ENCODE measurements at places on chromosomes 13 and 19.

DNA sequence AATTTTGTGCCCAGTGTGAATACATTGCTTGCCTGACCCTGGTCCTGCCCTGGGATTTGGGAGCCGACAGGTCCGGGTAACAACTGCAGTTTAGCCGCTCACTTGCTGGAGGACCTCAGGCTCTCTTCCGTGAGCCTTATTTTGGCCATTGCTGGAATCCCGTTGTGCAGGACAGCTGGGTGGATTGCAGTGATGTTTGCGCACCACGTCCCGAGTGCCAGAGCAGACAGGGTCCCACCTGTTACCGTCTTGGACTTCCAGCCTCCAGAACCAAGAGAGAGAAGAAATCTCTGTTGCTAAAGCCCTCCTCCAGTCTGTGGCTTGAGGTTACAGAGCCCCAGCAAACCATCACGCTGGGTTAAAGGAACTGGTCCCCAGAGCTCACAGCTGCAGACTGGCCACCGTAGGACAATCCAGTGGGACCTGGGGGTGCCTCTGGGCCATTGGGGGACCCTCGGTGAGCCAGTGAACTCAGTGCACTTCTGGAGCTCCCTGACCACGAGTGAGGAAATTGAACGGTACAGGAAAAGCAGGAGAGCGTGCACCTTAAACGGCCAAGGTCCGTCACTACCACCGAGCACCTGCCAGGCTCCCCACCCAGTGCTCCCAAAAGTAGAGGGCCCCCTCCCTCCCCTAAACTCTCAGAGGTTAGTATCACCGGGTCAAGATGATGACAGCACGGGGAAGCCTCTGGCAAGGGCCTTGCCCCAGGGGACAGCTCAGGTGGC lies 92.9 kb downstream of the GNG7 start:
- peak; percentile 87 for DNase-seq

DNA sequence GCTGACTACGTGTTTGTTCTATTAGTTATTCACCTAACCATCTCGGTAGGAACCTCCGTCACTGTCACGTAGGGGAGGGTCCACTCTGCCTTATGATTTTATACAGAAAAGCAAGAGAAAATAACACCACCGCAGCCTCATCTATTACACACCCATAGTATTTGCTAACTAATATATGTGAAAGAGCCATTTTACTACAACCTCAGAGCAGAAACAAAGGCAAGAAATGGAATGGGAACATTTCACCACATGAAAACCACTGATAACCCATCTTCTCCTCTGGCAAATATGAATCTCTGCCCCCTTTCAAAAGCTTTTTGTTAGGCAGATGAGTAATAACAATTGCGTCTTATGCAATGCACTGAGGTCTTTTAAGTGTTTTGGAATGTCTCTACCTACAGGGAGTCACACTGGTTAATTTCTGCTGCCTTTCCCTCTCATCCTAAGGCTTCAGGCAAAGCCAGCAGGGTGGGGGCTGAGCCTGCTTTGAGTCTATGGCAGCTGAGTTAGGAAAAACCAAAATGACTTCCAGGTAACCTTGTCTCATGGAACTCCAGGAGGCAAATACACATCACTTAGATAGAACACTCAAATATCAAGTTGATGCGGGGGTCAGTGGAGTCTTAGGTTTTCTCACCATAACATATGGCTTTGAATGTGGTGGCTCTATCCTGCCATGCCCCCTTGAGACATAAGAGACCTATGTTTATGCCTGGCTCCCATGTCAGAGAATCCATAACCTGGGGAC lies 15.0 kb downstream of the TSHZ3 start:
- no peak for DNase-seq

- no peak for DNase-seq
These were observed 29.2 kb downstream of the SUGP2 start for GRCh38 chr19:19004144-19004543.

DNA sequence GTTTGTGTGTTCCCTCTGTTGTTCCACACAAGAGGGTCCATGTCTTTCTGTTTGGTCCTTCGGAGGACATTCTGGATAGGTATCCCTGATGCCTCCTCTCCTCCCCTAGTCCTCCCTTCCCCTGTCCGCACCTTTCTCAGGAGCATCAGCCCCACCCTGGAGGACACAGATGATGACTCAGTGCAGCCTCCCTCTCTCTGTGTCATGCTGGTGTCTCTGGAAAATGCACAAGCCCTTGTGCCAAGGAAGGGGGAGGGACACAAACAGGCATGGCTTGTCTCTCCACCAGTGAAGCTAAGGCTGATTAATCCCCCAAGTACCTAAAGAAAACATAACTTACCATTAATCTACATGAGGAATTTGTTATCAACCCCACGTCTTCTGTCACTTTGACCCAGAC lies 16.2 kb upstream of the TNFRSF19 start:
- DNase-seq, result no peak

DNA sequence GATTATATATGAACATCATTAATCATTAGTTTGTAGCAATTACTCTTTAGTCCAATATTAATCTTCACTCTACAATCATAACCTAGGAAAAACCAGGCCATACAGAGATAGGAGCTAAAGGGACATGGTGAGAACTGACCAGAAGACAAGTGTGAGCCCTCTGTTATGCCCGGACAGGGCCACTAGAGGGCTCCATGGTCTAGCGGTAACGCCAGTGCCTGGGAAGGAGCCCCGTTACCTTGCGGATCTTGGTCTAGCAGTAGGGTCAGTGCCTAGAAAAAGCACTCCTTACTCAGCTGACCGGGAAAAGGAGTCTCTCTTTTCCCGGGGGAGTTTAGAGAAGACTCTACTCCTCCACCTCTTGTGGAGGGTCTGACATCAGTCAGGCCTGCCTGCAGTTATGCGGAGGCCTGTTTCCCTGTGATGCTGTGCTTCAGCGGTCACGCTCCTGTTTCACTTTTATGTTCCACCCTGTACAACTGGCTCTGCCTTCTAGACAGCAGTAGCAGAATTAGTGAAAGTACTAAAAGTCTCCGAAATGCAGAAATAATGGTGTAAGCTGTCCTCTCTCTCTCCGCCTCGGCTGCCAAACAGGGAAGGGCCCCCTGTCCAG lies 13.8 kb downstream of the OR7D4 start:
- peak; percentile 68 for DNase-seq

DNA sequence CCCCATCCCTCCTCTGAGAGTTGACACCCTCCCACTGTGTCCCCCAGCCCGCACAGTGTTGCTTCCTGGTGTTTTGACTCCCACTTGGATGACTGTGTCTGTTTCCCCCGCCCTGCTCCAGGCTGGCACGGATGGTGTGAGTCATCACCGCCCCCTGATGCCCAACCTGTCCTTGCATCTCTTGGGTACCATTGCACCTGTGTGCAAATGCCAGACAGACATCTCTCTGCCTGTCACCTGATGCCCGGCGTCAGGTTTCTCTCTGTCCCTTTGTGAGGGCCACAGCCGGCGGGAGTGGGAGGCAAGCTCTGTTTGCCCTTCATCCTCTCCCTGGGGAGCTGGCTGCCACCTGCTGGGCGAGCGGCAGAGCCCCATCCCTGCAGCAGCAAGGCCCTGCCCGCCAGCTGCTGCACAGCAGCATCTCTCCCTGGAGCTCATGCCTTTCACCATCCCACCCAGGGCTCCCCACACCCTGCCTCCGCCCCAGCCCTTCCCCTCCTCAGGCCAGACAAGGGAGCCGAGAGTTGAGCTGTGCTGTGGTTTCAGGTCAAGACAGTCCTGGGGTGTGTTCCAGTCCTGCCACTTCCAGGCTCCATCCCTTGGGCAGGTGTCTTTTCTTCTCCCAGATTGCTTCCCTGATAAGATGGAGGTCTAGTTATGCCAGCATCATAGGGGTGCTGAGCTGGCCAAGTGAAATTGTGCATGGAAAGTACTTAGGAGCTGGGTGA lies 29.7 kb downstream of the NKPD1 start:
- peak; percentile 53 for DNase-seq

- DNase-seq, result no peak
These were observed 26.7 kb downstream of the ZNF850 start for GRCh38 chr19:36745870-36746269.

- no peak for DNase-seq
These were observed 179.1 kb downstream of the RBM26 start for GRCh38 chr13:79226938-79227337.

DNA sequence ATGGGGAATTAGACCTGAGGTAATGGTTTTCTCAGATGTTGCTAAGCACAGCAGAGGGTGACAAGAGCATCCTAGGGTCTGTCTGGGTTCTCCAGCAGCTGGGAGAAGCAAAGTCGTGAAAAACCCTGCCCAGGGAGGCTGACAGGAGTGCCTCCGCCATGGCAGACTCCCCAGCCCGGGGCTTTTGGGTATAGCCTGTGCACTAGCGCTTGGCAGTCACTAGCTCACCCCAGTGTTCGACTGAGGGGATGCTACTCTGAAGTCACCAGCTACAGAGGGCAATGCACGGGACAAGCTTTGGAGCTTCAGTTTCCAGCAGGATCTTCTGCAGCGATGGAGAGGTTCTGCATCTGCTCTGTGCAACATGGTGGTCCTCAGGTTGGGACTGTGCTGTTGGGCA lies 87.5 kb downstream of the ING1 start:
- peak; percentile 10 for DNase-seq

- DNase-seq, result no peak
These were observed 31.6 kb downstream of the THSD1 start for GRCh38 chr13:52374389-52374788.
